ENCODE measurements at places on chromosomes 16 and 17.

- no peak for DNase-seq
These were observed 15.9 kb downstream of the CHAD start for GRCh38 chr17:50452630-50453300.

DNA sequence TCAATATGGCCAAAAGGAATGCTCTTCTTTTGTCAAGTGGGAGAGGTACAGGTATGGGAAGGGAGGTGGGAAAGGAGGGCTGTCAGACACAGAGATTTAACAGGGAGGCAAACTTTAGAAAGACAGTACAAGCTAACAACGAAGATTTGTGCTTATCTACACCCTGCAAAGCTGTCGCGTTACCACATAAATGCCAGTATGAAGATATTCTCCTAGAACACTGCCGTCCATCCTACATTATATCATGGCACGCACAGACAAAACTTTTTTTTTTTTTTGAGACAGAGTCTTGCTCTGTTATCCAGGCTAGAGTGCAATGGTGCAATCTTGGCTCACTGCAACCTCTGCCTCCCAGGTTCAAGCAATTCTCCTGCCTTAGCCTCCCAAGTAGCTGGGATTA, 50.6 kb downstream of the STH start:
- DNase-seq: no peak

DNA sequence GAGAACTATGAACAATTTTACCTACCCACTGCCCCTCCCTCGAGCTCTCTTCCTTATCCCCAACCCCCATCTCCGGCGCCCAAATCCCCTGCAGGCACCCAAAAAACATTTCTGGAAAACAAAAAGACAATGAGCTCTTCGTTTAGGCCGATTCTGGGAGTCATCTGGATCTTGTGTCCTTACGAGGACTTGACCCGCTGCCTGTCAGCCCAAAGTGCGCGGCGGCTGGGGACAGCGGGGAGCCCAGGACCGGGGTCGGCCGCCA, 524 bp downstream of the STRADA start:
- DNase-seq: no peak

DNA sequence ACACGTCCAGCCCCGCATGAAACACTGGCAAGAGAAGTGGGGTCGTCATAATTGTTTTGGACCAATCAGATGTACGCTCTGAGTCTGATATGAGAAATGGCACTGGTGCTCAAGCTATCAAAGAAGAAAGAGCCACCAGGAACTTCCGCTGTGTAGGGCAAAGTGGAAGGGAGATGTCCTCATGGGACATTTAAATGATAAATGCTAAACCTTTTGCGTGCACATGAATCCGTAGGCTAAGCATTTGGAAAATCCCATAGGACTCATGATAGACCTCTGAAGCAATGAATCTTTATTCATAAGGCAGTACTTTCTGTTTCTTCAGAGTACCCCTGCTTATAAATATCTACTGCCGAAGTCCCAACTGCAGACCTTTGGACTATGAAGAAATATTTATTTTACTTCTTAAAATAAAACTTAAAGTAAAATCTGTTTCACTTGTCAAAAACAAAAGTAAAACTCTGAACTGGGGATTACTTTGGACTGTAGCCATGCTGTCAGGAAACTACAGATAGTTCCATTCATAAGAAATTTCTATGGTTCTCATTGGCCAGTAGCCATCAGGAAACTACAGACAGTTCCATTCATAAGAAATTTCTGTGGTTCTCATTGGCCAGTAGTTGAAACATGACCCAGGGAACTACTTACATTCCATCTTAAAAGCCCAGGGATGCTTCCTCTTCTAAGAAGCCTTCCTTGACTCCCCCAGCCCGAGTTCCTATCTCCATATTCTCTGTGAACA, 335.1 kb downstream of the HS3ST4 start:
- no peak for DNase-seq

DNA sequence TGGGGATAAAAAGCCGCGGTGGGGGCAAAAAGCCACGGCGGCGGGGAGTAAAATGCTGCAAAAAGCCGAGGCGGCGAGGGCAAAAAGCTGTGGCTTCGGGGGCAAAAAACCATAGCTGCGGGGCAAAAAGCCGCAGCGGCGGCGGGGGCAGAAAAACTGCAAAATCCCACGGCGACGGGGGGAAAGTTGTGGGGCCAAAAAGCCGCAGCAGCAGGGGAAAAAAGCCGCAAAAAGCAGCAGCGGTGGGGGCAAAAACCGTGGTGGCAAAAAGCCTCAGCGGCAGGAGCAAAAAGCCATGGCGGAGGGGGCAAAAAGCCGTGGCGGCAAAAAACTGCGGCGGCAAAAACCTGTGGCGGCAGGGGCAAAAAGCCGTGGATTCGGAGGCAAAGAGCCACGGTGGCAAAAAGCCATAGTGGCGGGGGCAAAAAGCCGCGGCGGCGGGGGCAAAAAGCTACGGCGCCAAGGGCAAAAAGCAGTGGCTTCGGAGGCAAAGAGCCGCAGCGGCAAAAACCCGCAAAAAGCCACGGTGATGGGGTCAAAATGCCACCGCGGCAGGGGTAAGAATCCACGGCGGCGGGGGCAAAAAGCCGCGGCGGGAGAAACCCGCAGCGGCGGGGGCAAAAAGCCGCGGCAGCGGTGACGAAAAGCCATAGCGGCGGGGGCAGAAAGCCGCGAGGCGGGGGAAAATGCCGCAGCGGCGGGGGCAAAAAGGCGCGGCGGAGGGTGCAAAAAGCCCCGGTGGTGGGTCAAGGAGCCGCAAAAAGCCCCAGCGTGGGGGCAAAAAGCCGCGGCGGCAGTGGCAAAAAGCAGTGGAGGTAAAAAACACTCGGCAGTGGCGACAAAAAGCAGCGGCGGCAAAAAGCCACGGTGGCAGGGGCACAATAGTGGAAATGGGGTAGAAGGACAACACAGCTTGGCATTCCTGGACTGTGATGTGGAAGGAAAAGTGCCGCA, 192.8 kb downstream of the SHCBP1 start:
- no peak for DNase-seq

All from astrocyte (in vitro differentiated cells and primary cell).